ENCODE measurements at places on chromosomes 6 and 20.

DNA sequence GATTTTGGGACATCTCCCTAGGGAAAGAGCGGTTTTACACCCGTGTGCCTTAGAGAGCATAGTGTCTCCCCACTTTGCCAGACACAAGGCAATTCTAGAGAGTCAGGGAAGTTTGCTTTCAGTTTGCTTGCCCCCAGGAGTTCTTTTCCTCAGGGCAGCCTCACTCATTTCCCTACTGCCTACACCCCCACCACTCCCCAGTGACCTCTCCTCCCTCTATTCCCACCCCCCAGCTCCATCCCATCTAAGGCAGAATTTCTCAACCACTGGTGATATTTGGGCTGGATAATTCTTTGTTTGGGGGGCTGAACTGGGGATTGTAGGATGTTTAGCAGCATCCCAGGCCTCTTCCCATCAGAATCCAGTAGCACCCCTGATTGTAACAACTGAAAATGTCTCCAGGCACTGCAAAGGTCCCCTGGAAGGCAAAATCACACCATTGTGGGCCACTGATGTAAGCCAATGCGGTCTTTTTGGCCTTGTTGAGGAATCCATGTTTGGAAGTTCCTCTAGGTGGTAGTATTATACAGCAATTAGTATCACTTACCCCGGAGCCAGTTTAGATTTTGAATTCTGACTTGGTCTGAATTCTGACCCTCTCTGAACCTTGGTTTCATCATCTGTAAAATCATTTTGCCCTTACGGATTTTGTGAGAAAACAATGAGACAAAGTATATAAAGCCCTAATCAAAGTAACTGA is 1.3 kb downstream of the EPPIN start:
- peak; percentile 14 for DNase-seq

DNA sequence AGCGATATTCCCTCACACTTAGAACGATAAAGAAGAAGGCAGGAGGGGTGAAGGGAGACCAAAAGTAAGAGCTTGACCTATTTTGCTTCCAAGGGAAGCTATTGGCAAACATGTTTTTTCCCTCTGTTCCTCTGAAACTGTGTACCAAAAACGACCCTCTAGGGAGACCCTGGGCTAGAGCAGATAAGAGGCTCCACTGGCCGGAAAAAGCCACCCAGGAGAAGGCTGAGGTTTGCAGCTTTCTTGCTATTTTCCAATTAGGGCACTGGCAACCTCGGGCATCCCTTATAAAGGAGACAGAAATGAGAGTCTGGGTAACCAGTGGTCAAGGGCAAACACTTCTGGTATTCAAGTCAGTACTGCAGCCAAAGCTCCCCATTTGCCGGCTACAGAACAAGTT is 168.0 kb downstream of the KIF16B start:
- DNase-seq: no peak

- DNase-seq: no peak
Measured at GRCh38 chr20:9499126-9499899, 15.1 kb upstream of the LAMP5 start.

DNA sequence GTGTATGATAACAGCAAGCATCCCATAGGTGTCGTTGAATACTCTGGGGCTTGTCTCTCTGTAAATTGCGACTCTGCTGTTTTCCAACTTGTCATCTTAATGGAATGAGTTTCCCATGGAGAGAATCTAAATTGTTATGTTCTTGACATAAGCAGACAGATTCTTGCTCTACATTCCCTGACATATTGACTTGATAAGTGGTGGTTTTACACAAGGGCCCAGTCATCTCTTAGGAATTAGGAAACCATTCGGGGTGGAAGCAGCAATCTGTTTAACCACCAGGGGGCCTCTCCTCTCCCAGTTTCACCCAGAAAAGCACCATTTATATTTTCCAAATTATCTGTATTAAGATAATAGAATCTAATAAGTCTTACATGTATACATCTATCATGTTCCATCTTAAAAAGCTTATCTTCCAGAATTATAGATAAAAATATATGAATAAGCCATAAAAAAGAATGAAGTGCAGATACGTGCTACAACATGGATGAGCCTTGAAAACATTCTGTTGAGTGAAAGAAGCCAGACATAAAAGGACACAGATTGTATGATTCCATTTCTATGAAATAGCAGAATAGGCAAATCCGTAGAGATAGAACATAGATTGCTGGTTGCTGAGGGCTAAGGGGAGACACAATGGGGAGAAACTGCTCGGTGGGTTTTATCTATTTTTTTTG is 23.1 kb upstream of the MROH8 start:
- DNase-seq: peak; percentile 75

DNA sequence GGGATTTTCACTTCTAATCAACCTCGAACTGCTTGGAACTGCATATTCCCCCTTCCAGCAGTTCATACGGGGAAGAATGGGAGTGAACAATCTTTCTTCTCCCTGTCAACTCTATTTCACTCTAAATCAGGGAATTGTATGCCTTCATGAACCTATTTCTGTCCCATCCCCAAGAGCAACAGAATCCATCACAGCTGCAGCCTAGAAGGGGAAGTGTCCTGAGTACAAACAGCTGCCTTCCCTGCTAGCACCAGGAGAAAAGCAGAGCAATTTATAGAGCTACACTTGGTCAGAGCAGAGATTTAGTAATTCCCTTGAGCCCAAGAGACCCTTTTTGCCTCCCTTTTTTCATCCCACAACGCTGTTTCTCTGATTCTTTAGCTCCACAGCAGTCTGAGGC is 208.4 kb downstream of the ADGRG6 start:
- DNase-seq: no peak

DNA sequence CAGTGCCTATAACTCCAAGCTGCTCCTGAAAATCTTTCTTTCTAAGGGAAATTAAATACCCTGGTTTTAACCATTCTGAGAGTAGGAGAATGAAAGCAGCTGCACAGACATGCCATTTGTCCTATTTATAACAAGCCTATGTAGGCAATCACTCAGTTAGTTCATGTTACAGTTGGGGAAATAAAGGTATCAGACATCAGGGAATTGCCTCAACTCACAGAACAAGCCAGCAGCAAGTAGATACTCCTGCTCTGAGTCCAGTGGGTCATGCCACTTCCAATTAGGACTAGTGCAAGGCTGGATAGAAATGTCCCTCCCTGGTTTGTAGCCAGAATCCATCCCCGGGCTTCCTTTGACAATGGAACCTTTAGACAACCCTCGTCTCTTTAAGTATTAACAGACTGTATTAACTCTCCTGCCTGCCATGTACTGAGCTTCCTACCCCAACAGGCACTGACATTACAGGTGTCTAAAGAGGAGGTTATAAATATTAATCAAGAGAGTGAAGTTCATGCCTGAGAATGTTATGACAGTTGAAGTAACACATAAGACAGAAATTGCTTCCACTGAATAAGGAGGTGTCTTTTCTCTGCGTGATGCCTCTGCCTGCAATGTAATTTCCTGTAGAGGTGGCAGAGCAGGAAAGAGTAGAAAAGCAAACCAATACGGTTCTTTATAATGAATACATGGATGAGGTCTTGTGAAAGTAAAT is 28.0 kb upstream of the MARCKS start:
- DNase-seq: no peak

GRCh38 chr6:26260725-26261490 is 104.1 kb upstream of the BTN3A2 start:
- no peak for DNase-seq

DNA sequence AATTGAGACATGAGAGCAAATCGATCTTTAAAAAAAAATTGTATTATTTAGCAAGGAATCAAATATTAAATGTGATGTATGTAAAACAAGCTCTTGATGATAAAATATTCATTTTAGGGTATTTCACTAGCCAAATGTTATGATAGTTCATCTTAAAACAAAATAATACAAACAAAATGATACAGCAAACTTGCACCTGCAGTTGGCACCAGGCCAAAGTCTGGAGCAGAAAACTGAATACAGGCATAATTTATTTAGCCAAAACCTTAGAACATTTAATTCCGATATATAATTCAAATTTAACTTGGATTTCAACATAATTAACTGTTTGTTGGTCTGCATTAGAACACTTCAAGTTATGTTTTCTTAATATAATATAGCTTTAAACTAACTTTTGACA is 60.9 kb downstream of the EPHA7 start:
- DNase-seq: no peak

GRCh38 chr20:41480054-41480770 is 113.6 kb upstream of the EMILIN3 start:
- DNase-seq: no peak

DNA sequence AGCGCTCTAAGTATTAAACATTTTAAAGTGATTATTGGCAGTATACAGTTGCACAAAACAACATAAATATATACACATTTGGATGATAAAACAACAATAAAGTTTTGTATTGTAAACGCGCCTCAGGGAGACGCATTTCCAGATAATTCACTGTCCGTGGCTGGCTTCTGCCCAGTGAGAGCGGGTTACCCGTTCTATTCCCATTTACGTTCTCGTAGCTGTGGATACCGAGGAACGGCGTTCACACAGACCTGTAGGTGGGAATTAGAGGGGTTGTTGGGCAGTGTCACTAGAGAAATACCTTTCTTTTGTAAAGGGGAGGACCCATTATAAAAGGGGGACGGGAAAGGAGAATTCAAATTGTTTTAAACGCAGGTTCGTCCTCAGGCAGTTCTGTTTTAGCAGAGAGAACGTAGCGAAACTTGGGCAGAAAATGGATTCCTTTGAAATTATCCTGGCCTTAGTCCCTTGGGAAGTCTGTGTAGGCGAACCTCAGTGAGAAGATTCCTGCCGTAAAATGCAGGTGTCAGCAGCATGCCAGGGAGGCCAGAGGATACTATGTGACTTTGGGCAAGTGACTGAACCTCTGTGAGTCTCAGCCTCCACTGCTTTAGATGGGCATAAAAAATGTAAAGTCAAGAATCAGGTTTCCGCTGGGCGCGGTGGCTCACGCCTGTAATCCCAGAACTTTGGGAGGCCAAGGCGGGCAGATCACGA is 756 bp downstream of the MTG2 start:
- peak; percentile 57 for DNase-seq

GRCh38 chr6:18961566-18961965 is 574.4 kb downstream of the RNF144B start:
- no peak for DNase-seq

- DNase-seq: no peak
Measured at GRCh38 chr6:136424450-136424849, 125.8 kb downstream of the MAP7 start.

DNA sequence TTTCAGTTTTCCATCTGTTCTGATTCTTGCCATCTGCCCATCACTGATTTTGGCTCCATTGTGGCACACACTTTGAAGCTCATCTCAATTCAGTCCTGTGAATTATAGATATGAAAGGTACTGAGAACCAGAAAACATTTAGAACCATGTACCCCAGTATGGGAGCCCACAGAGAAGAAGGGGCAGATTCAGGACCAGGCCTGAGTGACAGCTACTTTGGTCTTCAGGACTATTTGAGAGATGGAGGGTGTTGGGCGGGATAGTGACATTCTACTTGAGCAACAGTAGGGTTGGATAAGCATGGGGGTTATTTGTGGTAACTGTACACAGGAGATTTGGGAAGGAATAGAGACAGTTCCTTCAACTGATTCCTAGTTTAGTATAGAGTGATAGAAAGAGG is 259.2 kb upstream of the MANEA start:
- no peak for DNase-seq

DNA sequence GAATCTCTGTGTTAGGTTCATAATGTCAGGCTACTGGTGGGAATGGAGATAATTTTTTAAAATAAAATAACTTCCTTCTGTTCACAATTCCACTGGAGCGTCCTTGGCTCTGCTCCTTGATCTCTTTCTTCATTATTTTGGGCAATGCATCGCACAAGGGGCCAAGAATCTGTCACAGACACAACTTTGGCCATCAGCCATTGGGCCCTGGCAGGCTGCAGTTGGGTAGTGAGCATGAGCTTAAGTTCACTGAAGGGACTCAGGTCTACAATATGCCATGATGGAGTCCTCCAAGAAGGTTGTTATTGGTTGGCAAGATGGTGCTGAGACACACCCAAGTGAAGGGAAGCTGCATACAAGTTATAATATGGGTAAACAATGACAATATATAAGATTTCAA is 40.0 kb downstream of the CYP39A1 start:
- DNase-seq: no peak

DNA sequence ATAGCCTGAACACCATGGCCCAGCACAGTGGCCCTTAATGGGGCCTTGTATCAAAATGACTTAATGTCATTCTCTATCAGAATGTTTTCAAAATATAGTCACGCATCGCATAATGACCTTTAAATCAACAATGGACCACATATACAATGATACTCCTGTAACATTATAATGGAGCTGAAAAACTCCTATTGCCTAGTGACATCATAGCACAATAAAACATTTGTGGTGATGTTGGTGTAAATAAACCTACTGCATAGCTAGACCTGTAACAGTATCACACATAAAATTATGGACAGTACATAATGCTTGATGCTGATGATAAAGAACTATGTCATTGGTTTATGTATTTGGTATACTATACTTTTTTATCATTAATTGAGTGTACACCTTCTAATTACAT is 9.3 kb downstream of the ELOVL5 start:
- DNase-seq: no peak

DNA sequence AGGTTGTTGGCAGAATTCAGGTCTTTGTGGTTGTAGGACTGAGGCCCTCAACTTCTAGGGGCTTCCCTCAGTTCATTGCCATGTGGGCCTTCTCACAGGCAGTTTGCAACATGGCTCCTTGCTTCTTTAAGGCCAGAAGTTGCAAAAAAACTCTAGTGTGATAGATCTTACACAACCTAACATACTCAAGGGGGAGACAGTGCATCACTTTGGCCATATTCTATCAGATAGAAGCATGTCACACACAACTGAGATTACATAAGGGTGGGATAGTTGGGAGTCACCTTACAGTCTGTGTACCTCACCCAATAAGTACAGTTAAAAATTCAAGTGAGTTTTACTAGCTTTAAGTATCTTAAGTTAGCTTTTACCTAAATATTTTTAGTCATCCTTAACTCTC is 1.6 kb downstream of the SIRPD start:
- no peak for DNase-seq

GRCh38 chr6:15395087-15395486 is 149.2 kb downstream of the JARID2 start:
- no peak for DNase-seq

- no peak for DNase-seq
Measured at GRCh38 chr20:61764471-61765025, 301.1 kb downstream of the TAF4 start.

DNA sequence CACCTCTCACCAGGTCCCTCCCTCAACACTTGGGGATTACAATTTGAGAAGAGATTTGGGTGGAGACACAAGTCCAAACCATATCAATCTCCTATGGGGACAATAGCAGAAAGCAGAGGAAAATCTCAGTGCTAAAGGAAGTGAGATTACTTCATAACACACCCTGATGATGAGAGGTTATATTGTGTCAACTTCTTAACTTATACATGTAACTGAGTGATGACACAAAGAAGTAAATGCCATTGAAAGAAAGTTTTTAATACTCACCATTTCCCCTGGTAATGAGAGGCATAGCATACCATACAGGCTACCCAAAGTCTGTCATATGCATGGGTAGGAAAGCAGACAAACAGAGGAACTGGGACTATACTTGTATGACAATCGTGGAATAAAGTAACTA is 137.2 kb downstream of the MMUT start:
- DNase-seq: no peak

DNA sequence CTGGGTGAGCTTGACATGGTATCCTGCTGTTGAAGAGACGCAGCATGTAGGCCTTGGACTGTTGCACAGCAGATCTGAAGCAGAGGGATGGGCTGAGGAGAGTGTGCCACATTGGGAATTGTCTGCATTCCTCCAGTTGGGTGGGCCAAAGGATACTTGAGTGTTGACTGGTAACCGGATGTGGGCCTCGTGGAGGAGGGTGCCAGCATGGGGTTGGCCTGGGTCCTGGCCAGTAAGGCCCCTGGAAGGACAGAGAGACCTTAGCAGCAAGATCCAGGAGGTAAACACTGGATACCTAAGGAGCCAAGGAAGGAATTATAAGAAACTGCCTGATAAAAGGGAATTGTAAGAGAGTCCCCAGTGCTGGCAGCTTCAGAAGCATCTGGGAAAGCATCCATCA is 76.9 kb downstream of the FIG4 start:
- no peak for DNase-seq
